ENCODE measurements at places on chromosomes 5 and 9. TPM values are rescaled to one million over a fixed set of nuclear protein-coding genes. Genes with fewer than 3 reads are reported as not detected.
A peak's percentile ranks its signal among the peaks of the same experiment; 100 is the strongest.

DNA sequence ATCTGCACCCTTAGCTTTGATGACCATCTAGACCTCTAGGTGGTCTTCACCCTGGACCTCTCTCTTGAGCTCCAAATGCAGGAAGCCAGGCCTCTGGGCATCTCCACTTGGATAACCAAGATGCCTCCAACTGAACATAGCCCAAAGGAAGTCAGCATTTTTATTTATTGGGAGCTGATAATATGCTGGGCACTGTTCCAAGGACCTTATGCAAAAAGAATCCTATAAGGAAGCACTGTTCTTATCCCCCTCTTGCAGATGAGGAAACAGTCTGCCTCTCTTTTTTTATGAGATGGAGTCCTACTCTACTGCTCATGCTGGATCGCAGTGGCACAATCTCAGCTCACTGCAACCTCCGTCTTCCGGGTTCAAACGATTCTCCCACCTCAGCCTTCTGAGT is 219.9 kb downstream of the CDK5RAP2 start:
- H3K36me3 ChIP-seq: no peaks in the 10 kb centered on the region
- H3K27me3 ChIP-seq: no peaks in the 10 kb centered on the region
- no peak overlapping the region for H3K27ac ChIP-seq
- no peak overlapping the region for H3K4me3 ChIP-seq

- peaks cover 73% of the 10 kb centered on the region for H3K36me3 ChIP-seq
- no peaks in the 10 kb centered on the region for H3K4me1 ChIP-seq
- no peak overlapping the region for H3K4me3 ChIP-seq
- H3K27me3 ChIP-seq: no peaks in the 10 kb centered on the region
- no peak for DNase-seq
- H3K27ac ChIP-seq: no peak overlapping the region
Measured at GRCh38 chr9:133100506-133101355, 20.3 kb downstream of the RALGDS start.

DNA sequence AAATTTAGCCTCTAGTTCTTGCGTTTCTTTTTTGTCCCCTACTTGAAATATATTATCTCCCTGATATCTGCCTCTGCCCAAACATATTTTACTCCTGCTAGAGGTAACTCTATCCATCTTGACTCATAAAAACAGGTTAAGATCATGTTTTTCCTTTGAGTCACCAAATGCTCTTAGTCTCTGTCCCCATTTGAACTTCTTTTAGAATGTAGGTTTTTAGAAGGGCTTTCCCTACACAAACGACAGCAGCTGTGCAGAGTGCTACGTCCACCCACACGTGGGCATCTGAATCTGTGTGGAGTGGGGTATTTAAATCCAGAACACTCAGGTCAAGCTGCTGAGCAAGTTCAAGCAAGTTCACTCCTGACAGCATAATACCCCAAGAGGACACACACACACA is 2.2 kb downstream of the HSD17B3 start:
- no peaks in the 10 kb centered on the region for H3K36me3 ChIP-seq
- no peak for DNase-seq
- no peak overlapping the region for H3K27ac ChIP-seq
- no peak overlapping the region for H3K4me3 ChIP-seq

GRCh38 chr9:38240051-38240450 is 152.5 kb upstream of the ALDH1B1 start:
- no peak for DNase-seq
- H3K27ac ChIP-seq: no peak overlapping the region
- no peaks in the 10 kb centered on the region for H3K27me3 ChIP-seq
- no peaks in the 10 kb centered on the region for H3K36me3 ChIP-seq
- H3K4me3 ChIP-seq: no peak overlapping the region

GRCh38 chr5:2039180-2039531 is 156.4 kb upstream of the IRX4 start:
- DNase-seq: no peak
- H3K27me3 ChIP-seq: no peaks in the 10 kb centered on the region
- H3K4me3 ChIP-seq: no peak overlapping the region
- H3K36me3 ChIP-seq: no peaks in the 10 kb centered on the region
- no peaks in the 10 kb centered on the region for H3K4me1 ChIP-seq
- H3K27ac ChIP-seq: no peak overlapping the region

- no peak for DNase-seq
- peaks cover 18% of the 10 kb centered on the region for H3K4me1 ChIP-seq
- no peaks in the 10 kb centered on the region for H3K36me3 ChIP-seq
- no peaks in the 10 kb centered on the region for H3K27me3 ChIP-seq
Measured at GRCh38 chr5:159097784-159098602, 1.7 kb downstream of the EBF1 start.

- no peak overlapping the region for H3K27ac ChIP-seq
- H3K36me3 ChIP-seq: no peaks in the 10 kb centered on the region
- H3K27me3 ChIP-seq: no peaks in the 10 kb centered on the region
- peak; percentile 25 for DNase-seq
Measured at GRCh38 chr5:35777358-35778087, 79.2 kb upstream of the IL7R start.

DNA sequence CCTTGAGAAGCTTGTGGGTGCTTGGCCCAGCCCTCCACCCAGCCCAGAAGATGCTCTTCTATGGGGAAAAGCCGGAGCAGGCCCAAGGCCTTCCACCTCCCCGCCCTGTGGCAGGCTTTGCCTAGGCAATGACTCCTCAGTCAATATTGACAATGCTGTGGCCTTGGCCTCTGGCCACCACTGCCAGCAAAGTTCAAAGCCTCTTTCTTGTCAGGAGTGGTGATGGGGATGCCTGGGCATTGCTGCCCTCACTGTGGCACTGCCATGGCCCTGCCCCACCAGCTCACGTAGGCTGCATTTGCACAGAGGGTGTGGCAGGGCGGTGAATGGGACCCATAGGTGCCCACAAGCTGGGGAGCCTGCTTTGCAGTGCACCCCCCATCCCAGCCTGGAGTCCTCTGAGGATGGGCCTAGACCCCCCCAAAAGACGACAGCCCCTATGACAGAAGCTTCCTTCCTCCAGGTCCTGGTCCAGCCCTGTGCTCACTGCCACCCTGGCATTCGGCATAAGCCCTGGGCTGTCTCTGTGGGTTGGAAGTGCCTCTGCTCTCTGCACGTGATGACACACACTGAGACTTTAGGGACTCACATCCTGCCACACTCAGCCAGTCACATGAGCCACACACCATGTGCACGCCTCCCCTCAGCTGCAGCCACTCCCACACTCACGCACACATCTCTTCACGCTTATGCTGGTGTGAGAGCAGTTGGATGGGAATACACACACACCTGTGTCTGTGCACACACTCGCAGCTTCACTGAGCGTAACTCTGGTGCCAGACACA is 31.1 kb downstream of the MORN5 start:
- DNase-seq: no peak
- no peak overlapping the region for H3K4me3 ChIP-seq
- H3K36me3 ChIP-seq: no peaks in the 10 kb centered on the region
- H3K27ac ChIP-seq: no peak overlapping the region
- no peaks in the 10 kb centered on the region for H3K4me1 ChIP-seq

DNA sequence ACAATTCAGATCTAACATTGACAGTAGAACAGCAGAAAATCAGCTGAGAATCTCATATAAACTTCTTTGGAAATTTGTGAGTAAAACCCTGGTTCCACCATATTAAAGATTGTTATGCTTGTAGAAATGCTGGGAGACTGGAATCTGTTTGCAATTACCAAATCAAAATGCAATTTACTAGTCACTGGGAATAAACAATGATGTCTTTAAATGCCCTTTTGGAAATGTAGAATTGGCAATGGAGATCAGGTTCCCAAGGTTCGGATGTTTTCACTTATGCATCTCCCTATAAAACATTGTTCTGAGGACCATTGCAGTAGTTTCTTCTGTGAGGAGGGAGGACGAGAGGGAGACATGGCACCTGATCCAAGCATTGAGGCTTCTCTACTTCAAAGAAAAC is 384.4 kb downstream of the TMEM167A start:
- H3K4me3 ChIP-seq: no peak overlapping the region
- no peak for DNase-seq
- no peak overlapping the region for H3K27ac ChIP-seq
- H3K4me1 ChIP-seq: no peaks in the 10 kb centered on the region
- no peaks in the 10 kb centered on the region for H3K36me3 ChIP-seq

The PCDHA1 gene
- total RNA-seq: not detected

The MLLT3 gene
- total RNA-seq: 8.1 TPM

The NDUFS4 gene
- total RNA-seq: 42.0 TPM

The SPDL1 gene
- total RNA-seq: 6.8 TPM

The SPINK1 gene
- total RNA-seq: 3.4 TPM

The TNFSF15 gene
- 0.63 TPM for total RNA-seq

The IL3 gene
- total RNA-seq: not detected

The NPDC1 gene
- 71.5 TPM for total RNA-seq
